ENCODE measurements at places on chromosomes 11 and 22.

DNA sequence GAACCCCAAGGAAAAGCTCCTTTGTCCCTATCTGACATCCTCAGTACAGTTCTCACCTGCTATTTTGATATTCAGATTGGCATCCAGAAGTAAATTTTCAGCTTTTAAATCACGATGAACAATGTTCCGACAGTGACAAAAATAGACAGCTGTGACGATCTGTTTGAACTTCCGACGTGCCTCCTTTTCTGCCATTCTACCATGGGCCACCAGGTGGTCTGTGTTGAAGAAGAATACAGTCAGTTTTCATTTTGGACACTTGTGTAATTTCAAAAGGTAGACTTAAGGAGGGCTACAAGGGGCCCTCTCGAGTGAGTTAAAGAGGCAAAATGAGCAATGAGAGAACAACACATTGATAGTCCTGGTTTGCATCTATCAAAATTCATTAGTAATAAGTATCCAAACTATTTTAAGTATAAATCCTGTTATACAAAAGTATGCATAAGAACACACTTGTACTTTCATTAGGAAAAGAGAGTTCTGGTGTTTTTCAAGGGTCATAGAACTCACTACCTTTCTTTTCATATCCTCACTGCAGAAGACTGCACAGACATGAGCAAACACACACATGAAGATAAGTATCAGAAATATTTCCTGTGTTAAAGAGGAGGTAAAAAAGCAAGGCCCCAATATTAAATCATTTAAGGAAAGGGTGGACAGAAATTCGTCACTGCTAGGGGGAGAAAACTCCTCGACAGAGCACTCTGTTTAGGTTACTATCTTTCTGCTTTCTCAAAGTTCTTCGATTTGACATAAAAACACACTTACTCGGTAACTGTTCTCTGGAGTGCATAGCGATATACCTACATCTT is 89.9 kb upstream of the APOA1 start:
- no peak for DNase-seq

DNA sequence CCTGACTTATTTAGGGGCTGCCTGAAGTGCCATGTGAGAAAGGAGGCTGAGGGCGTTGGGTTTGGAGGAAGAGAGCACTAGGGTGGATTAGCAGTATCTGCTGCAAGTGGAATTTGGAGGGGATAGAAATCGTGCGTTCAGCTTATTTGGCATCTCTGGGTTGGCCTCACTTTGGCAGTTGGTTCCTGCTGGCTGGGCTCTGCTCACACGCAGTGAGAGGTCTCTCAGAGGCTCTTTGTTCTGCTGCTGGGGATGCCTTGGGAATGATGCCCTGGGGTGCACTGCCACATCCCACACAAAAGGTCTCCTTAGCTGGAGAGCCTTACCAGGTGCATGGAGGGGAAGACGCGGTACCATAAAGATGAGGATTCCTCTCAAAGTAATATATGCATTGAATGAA is 17.7 kb upstream of the MICAL2 start:
- DNase-seq, result no peak

GRCh38 chr11:74749127-74749964 is 697 bp downstream of the RNF169 start:
- no peak for DNase-seq

- DNase-seq, result no peak
These were observed 73.7 kb upstream of the KIRREL3 start for GRCh38 chr11:127074151-127074761.

- no peak for DNase-seq
These were observed 24.8 kb upstream of the CYB5R3 start for GRCh38 chr22:42673898-42674401.

- no peak for DNase-seq
These were observed 92.3 kb upstream of the PARVA start for GRCh38 chr11:12285106-12285505.

DNA sequence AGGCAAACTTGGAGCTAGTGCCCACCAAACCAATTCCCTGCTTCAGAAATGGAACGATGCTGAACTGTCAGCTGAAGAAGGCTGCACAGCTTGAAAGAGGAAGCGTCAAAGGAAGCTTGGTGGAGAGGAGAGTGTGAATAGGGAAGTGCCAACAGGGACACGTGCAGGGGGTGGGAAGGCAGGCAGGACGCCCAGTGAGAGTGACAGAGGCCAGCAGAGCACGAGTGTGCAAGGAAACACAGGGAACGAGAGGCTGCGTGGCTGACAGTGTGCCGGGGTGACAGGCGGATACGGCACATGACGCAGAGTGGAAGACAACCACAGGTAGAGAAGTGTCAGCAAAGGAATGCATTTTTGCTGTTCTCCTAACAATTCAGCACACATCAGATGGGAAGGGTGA is 196.4 kb downstream of the LARGE1 start:
- no peak for DNase-seq

DNA sequence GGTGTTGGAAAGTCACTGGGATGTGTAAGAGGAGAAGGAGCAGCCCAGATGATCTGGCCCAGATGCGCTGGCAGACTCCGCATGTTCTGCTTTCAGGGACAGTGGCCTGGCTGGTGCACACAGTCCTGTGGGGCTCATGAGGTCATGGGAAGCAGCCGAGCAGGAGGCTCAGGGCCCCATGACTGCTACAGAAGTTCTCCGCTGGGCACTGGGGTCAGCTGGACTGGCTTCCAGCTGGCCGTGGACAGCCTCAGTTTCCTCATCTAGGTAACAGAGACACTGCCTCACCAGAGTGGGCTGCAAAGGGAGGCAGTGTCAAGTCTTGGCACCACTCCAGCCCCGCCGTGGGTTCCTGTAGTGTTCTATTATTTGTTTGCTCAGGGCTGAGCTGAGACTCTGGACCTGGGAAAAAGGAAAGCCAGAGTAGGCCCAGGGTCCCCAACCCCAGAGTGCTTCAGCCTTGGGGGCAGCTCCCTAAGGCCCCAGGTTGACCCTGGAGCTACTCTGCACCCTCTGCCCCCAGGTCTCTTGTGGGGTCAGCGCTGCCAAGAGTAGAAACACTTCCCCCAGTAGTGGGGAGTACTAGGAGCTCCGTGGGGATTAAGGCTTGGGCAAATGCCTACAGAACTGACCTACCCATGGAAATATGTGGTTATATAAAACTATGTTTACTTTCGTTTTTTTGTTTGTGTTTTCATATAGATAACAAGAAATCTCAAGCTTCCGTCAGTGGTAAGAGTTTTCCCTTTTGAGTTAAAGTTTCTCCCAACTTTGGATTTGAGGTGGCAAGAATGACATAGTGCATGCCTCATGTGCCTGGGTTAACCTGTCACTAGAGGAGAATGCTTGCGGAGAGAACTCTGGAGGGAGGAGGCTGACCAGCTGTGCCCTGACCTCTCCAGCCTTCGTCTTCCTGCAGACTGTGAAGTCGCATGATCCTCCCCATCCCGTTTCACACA is 45.3 kb downstream of the MED15 start:
- DNase-seq, result no peak

- no peak for DNase-seq
These were observed 72.7 kb upstream of the NARS2 start for GRCh38 chr11:78647266-78647915.

- no peak for DNase-seq
These were observed 11.3 kb upstream of the APOL4 start for GRCh38 chr22:36212901-36213300.

- DNase-seq, result peak; percentile 11
These were observed 179.0 kb downstream of the GRM5 start for GRCh38 chr11:88886796-88887195.

GRCh38 chr11:69170704-69171103 is 15.0 kb downstream of the SMIM38 start:
- DNase-seq, result no peak

- DNase-seq, result no peak
These were observed 73.2 kb upstream of the TIMP3 start for GRCh38 chr22:32728291-32728690.

- no peak for DNase-seq
These were observed 47.6 kb downstream of the SCGB1A1 start for GRCh38 chr11:62466444-62466843.

DNA sequence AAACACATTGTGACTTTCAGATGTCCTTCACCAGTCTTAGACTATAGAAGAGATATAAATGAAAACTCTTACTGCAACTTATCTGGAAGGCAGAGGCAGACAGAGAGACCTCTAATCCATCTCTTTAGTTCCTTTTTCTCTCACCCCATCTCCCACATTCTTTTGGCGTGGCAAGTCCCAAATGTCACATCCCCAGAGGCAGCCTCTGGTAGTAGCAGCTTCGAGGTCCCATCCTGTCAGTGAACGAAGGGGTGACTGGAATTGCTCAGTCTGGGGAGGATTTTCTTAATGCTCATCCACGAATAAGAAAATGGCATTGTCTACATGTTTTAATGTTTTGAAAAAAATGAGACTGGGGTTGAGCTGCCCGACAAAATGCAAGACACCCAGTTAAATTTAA is 201.4 kb downstream of the GRIA4 start:
- DNase-seq, result no peak

DNA sequence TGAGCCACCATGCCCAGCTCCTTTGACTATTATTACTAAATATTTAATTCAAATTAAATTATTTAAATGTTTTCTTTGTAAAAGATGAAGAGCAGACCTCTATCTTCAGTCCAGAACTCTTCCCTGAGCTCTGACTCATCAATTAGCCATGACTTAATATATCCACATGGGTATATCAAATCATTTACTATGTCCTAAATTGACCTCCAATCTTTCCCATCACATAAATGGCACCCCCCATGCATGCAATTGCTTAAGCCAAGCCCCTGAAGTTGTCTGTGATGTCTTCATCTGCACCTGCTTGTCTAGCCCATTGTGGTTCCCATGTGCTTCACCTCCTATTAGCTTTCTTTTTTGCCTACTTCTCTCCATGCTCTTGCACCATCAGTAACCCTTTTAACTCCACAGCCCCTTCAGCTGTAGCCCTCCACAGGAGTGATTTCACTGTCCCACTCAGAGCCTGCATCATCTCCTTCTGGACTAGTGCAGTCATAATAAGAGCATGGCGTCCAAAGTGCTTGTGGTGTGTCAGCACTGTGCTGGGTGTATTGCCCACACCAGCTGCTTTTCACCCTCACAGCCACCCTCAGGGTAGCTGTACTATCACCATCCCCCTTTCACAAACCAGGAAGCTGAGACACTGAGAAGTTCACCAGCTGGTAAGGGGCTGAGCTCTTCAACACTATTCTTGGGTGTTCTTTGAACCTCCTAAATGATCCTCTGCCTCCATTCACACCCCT is 11.8 kb upstream of the THY1 start:
- no peak for DNase-seq

GRCh38 chr11:82229341-82229740 is 504.3 kb downstream of the FAM181B start:
- DNase-seq, result no peak

DNA sequence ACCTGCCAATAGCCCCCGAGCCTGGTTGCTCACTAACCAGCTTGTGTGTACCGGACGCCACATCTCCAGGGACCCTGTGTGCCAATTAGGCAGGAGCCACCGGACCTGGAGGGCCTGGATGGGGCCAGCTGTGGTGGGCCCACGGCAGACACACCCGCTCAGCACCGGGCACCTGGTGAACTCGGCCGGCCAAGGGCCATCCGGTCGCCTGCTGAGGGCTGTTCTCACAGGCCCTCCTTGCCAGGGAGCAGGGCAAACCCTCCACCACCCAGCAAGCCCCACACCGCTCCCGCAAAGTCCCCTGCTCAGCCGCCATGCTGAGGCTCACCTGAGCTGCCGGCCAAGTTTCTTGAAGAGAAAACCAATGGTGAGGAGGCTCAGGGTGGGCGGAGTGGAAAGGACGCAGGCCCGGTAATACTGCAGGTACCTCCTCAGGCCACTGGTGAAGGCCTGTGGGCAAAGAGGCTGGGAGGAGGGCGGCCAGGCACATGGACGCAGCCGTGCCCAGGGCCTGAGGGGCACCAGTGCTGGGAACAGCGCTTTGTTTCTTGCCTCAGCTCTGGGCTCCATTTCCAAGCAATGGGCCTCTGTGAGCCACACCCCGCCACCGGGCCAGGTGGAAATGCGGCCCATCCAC is 17.1 kb downstream of the TUBGCP6 start:
- DNase-seq, result no peak

DNA sequence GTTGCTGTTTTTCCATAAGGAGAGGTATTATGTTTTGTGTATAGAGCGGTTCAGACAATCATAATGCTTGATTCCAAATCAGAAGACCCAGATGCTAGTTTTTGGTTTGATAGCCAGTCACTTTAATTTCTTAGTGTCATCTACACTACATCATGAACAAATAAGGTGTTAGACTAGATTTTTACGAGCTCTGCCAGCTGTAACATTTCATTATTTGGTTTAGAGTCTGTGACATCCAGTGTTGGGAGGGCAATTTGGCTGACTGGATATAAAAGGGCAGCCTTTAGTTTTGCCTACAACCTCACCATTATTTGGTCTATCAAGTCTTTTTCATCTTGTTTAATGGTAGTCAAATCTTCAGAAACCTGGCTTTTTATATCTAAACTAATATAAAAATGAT is 30.2 kb upstream of the FBXO3 start:
- peak; percentile 74 for DNase-seq

- peak; percentile 7 for DNase-seq
These were observed 42.5 kb upstream of the PAMR1 start for GRCh38 chr11:35567737-35568465.

- no peak for DNase-seq
These were observed 4.8 kb upstream of the APOBEC3H start for GRCh38 chr22:39092111-39092862.

- DNase-seq, result no peak
These were observed 34.7 kb downstream of the ALX4 start for GRCh38 chr11:44275241-44275640.

- DNase-seq, result no peak
These were observed 18.3 kb downstream of the AMPD3 start for GRCh38 chr11:10473371-10473770.

- no peak for DNase-seq
These were observed at the start of gene TUB for GRCh38 chr11:8080674-8081590. Gene TUB (plus strand): TSS chr11:8081211. CDS start chr11:8081511, 300 bp downstream.

- no peak for DNase-seq
These were observed 17.6 kb upstream of the CLPB start for GRCh38 chr11:72451831-72452376.

DNA sequence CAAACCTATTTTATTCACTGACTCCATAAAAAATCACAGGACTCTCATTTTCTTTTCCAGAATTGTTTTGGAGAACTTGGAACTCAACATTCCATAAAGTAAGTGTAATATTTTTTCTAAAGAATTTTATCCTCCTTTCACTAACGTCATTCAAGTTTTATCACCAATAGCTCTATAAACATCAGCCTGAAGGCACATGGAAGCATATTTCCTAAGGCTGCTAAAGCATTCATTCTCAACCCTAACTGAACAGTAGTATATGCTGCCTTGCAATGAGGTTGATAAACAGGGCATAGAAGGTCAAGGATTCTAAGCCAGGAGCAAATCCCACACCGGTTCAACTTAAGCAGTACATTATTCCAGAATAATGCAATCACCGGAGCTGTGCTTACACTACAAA is 273.9 kb downstream of the RAB38 start:
- DNase-seq, result no peak

GRCh38 chr11:20161230-20161918 is 1.1 kb upstream of the DBX1 start:
- no peak for DNase-seq

GRCh38 chr11:73233692-73234470 is 15.8 kb downstream of the P2RY2 start:
- no peak for DNase-seq
